GM03348 (cell line): ENCODE measurements at places on chromosomes 11 and 22.

DNA sequence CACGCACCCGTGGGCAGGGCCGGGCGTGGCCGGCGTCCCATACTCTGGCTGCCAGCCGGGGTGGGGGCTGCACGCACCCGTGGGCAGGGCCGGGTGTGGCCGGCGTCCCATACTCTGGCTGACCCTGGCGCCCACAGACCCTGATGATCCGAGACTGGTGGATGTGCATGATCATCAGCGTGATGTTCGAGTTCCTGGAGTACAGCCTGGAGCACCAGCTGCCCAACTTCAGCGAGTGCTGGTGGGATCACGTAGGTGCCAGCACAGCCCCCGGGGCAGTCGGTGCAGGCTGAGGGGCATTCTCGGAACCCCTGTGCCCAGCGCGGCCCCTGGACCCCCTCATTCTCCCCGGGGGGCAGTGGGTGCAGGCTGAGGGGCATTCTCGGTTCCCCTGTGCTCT, 19.0 kb downstream of the RNH1 start:
- DNase-seq, result no peak

GRCh38 chr11:10301656-10302358, 3.1 kb upstream of the ADM start:
- DNase-seq, result peak; percentile 50

GRCh38 chr22:47849576-47849975, 1087.1 kb downstream of the TBC1D22A start:
- no peak for DNase-seq

- DNase-seq, result no peak
Measured at GRCh38 chr11:81717695-81718094, 1016.0 kb downstream of the FAM181B start.

DNA sequence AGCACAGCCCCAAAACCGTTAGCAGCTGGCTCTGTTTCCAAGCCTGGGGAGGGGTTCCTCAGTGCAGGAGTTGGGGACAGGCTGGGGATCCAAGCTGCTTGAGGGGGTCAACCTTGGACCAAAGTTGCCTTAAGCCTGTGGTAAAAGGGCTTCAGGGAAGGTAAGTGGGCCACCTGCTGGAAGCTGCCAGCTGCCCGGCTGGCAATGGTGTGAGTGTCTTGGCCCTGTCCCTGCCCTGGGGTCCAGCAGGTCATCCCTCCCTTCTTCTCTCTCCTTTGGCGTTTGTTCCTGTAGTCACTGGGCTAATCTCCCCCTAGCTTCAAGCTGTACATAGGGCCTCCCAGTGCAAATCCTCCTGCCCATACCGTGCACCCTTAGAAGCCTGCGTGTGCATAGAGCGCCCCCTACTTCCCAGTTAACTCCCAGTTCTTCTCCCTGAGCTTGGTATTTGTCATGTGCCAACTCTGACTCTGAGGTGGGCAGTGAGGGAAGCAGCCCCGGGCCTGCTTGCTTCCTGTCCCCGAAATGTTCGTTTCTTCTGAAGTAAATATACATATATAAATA, 4.4 kb downstream of the TMEM258 start:
- peak; percentile 44 for DNase-seq

- peak; percentile 72 for DNase-seq
Measured at GRCh38 chr11:75577207-75577606, 15.2 kb downstream of the SERPINH1 start.

DNA sequence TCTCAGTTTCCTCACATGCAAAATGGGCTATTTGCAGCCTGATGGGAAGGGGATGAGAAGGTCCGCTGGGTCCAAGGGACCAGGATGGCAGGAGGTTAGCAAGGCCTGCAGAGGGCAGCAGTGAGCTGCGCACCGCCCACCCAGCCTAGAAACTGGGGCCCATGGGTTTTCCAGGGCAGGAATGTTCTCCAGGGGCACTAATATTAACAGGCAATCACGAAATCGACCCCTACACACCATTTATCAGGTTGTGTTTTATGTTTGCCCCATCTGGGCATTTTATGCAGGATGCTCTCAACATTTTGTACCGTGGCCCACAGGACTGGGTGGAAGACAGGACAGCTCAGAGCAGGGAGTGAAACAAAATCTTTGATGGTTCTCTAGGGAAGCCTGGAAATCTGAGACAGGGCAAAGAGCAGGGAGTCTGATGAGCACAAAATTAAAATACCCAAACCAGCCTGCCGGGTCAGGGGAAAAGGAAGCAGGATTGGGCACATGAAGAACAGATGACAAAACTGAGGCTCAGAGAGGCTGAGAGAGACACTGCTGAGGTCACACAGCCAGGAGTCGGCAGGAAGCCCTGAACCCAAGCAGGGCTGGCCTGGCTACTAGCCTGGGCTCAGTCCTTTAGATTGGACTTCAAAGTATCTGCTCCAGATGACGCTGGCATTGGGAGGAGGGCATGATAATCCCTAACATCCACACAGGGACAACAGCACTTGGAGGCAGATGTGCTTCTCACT, 1.6 kb upstream of the BCR start:
- DNase-seq, result peak; percentile 92

GRCh38 chr22:19495562-19496323, 16.0 kb downstream of the CDC45 start:
- DNase-seq, result no peak

GRCh38 chr11:104163100-104164027, 583 bp downstream of the PDGFD start:
- peak; percentile 17 for DNase-seq

DNA sequence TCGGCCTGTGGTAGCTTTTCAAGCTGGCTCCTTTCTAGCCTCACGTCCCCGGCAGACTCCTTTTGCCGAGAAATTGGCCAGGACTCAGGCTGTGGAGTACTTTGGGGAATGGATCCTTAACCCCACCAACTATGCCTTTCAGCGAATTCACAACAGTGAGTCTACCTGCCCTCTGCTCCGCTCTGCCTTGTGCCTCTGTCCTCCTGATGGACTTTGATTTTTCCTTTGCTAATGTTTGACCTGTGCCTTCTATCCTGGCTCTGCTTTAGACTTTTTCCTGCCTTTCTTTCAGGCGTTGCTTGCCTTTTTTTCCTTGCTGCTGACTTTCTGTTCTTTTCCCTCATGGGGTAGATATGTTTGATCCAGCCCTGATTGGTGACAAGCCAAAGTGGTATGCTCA, 12.5 kb downstream of the MADD start:
- DNase-seq, result no peak

- no peak for DNase-seq
Measured at GRCh38 chr22:43211941-43212433, 25.1 kb upstream of the TTLL12 start.

GRCh38 chr11:12410006-12410728, 32.8 kb downstream of the PARVA start:
- DNase-seq, result peak; percentile 50

DNA sequence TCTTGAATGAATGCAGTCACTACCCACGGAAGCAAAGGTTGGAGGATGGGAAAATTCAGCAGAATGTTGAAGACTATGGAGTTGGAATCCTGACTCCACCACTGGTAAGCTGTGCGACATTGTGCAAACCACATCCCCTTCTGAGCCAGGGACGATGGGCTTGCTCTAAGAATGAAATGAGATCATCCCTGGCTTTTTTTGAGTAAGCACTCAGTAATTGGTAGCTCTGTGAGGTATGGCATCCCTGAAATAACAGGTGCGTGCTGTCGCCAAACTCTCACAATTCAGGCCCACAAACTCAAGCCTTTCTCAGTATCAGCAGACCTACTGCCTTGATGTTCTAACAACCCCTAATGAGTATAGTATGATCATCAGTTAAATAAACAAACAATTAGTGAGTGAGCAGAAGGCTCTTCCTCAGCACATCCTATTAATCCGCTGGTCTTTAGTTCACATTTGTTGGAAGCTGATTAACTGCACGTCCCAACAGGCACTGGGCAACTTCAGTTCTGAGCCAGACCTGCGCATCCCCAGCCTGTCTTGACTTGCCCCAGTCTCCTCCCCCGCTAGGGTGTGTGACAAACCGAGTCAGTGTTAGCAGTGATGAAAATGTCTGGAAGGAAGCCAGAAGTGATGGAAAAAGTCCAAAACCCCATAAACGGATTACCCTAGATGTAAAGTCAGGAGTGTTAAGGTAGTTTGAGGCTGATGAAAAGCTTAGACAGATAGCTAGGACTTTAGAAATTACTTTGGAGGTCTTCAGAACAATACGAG, 235.5 kb downstream of the GRIK4 start:
- no peak for DNase-seq

GRCh38 chr11:128552783-128553661, 34.3 kb downstream of the ETS1 start:
- no peak for DNase-seq

DNA sequence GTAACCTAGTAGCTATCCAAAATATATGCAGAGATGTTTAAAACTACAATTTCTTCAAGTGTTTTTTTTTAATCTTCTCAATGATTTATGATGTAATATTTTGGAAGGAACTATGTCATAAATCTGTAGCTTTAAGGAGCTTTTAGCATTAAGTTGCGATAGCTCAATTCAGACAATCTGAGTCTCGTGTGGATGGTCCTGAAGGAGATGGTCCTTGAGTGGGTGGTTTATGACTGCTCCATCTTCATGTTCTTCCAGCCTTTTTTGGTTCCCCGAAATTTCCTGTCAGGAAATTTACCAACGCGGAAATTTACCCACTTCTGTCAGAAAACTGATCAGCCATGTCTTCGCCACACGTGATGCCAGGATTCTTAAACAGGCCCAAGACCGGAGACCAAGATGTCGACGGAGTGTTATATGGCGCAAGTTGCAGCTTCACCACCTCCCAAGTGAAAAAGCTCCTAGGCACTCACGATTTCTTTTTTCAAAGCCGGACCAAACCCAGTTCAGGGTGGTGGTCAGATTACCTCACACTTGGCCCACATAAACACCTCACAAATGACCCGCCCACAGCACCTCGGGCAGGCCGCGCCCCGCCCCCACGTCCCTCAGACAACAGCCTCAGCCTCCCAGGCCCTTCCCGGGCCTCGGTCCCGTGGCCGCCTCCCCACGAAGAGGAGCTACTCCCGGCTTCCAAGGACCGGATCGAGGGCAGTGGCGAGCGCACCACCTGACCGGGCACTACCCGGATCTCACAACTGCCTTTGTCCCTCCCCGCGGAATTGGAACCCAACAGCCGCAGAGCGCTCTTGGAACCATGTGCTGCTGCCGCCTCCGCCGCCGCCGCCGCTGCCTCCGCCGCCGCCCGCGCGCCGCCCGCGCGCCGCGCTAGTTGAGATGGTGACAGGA, at the start of gene MORC2:
Gene MORC2, minus strand, starts transcription at position 760 of the 909 bp plus-strand sequence. CDS start 885 bp downstream, outside the sequence.
- DNase-seq, result peak; percentile 71
